ENCODE measurements at places on chromosomes 3 and 15.

GRCh38 chr3:34216711-34217335, 418.4 kb downstream of the PDCD6IP start:
- DNase-seq: no peak

- DNase-seq: no peak
Observed at GRCh38 chr3:30873671-30874070, 20.8 kb downstream of the GADL1 start.

DNA sequence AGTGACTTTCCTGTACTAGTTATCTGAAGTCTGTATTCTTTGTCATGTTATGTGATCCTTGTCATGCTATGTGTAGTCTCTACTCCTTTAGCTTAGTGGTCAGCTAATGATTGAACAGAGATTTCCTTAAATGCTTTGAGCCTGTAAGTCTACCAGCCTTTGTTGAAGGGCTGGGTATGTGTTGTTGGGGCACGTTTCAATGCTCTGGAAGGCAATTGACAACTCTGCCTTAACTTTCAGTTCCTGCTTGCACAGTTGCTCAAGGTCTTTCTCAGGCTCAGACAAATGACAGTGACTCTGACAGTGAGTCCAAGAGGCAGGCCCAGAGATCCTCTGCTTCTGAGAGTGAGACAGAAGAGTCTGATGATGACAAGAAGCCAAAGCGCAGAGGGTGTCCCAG, 89.3 kb downstream of the CHD2 start:
- no peak for DNase-seq

GRCh38 chr15:62749036-62749815, 293.3 kb upstream of the TPM1 start:
- no peak for DNase-seq

GRCh38 chr15:78621810-78622402, 1.1 kb upstream of the CHRNA3 start:
- no peak for DNase-seq

- no peak for DNase-seq
Observed at GRCh38 chr3:194715022-194715800, 29.5 kb downstream of the FAM43A start.

DNA sequence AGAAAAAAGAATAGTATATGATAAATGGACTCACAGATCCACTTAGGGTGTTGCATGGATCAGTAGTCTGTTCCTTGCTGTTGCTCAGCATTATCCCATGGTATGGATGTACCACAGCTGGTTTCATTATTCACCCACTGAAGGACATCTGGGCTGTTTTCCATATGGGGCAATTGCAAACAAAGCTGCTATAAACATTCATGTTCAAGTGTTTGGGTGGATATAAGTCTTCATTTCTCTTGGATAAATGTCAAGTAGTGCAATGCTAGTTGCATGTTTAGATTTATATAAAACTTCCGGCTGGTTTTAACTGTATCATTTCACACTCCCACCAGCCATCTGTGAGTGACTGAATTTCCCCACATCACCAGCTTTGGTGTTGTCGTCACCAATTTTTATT, 137.7 kb downstream of the ASB7 start:
- DNase-seq: no peak

- DNase-seq: no peak
Observed at GRCh38 chr3:105700575-105700974, 168.2 kb downstream of the CBLB start.

DNA sequence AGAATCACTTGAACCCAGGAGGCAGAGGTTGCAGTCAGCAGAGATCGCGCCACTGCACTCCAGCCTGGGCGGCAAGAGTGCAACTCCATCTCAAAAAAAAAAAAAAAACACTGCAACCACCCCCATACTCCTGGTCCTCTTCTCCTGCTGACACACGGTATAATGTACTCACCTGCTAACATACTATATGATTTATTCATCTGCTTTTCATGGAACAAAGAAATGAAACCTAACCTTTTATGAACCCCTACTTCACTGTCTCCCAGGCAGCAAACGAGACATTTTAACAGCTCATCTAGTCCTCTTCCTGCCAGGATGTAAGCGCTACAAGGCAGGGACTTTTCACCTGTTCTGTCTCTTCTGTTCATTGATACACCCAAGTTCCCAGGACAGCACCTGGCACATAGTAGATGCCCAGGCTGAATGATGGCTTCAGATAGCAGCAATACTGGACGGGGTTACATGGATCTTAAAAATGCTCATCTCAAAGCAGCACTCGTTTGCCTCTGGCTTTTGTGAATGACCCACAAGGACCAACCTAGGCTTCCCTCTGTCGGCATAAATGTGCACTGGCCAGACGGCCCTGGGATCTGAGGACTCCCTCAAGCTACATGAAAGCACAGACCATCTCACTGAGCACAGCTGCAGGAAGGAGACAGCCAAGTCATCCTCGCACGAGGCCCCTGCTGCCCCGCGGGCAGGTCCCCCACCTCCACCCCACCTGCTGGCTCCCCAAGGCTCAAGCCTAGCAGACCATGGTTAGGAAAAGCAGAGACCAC, 20.3 kb downstream of the XXYLT1 start:
- DNase-seq: no peak

GRCh38 chr3:111667621-111668239, 72.6 kb upstream of the ZBED2 start:
- DNase-seq: no peak

DNA sequence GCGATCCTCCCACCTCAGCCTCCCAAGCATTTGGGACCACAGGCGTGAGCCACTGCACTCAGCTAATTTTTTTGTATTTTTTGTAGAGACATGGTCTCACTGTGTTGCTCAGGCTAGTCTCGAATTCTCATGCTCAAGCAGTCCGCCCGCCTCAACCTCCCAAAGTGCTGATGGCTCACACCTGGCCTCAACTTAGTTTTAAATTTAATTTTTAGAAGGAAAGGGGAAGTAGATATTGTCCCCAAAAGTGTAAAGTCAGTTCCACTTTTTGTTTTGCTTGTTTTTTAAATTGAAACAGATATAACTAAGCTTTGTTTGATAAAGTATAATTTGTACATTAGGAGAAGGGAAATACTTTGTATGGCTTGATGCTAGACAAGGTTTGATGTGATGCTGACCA, 31.3 kb upstream of the NFKBIZ start:
- DNase-seq: no peak
